ENCODE measurements at places on chromosomes 5 and 9.
A peak's percentile ranks its signal among the peaks of the same experiment; 100 is the strongest.

DNA sequence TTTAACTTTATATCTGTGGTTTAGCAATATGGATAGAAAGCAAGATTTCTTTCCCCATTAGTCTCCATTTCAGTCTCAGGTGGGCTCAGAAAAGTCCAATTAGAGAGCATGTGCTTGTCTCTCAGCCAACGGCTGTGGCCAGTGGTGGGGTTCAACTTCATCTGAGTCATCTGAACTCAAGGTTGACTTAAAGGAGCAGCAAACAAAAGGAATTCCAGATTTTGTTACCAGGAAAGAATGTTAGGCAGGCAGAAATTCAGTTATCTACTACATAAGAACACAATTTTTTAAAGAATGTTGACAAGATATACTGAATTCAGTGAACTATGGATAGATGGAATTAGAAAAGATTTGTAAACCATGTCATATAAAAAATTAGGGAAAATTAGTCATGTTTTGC, 784.1 kb downstream of the MAT2B start:
- DNase-seq, result no peak

DNA sequence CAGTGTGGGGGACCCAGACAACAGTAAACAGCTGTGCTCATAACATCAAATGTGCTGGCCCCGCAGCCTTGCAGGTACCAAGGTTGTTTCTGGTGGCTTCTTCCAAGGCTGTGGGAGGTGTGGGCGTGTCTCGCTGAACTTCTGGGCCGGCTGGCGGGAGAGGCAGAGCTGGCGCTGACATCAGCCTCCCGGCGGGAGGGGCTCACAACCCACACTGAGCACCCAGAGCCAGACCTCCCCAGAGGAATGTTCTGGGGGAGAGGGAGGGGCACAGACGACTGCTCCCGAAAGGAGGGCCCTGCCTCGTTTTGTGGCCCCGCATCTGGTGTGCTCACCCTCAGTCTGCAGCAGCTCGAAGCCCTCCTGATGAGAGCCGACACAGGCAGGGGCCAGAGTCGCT, 6.9 kb upstream of the SLC12A7 start:
- DNase-seq, result no peak

DNA sequence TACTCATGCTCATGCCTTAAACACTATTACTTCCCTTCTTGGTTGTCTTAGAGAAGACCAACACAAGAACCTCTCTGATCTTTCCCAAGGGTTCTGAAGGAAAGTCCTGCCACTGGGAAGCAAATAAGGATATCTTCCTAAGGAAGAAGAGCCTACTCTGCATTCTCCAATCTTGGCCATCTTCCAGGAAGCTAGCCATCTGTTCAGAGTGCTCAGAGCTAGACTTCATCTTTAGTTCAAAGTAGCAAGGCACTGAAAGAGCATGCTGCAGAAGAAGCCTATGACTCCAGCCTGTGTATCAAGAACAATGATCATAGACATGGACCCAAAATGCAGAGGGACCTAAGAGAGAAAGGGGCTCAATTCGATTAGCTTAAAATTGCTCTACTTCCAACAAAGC, 114.7 kb downstream of the KIAA0825 start:
- no peak for DNase-seq

DNA sequence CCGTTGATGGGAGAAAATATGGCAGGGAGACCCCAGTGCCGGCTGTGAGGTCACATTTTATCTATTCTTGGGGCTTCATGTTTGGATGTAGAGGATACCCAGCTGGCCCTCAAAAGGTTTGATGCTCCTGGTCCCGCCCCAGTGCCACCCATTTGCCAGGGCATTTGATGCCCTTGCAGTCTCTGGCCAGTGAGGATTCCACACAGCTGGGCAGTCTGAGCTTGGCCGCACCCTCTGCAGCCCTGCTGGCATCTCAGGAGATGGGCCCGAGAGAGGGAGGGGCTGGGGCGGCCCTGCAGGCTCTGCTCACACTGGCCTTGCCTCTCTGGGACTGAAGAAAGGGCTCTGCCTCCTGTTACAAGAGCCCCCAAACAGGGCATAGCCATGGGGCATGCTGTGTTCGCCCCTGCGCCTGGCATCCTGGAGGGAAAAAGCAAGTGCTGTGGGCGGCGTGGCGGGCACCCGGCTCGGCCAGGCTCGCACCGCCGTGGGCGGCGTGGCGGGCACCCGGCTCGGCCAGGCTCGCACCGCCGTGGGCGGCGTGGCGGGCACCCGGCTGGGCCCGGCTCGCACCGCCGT, 27.6 kb downstream of the ADAMTSL2 start:
- no peak for DNase-seq

DNA sequence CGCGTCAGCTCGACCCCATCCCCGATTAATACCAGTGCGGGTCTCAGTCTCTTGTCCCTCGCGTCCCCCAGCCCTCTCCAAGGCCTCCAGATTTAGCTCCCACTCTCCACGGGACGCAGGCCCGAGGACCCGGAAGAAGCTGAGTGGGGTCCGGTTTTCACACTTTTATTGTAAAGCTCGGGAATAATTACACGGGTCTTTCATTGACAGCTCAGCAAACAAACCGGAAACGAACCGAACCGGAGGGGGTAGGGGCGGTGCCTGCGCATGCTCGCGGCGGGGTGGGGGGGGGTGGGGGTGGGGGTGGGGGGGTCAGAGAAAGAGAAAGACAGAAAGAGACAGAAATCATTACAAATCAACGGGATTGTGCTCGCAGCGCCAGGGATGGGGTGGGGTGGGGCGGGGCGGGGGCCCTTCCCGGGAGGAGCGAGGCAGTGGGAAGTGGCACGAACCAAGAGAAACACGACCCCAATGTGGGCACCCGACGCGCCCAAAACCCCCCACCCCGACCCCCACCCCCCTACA, 27.9 kb downstream of the PCDH1 start:
- peak; percentile 49 for DNase-seq

DNA sequence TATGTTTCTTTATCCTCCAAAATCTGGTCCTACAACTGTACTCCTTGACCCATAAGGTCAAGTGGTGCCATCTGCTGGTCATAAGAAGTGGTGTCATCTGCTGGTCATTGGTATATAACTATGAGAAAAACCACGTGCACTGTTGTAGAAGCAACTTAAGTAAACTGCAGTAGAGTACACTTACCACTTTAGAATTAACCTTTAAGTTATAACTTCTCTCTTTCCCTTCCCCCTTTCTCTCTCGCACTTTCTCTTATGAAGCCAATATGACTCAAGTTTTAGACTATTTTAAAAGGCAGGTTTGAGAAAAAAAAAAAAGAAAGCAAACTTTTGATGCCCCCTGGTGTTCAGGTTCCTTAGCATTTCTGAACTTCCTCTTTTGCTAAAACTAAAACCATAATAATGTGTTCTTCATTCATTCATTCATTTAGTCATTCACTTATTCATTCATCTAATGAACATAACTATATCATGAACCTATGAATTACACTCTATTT, 12.8 kb upstream of the MTAP start:
- DNase-seq, result peak; percentile 95

GRCh38 chr5:30502277-30502676, 691.2 kb upstream of the CDH6 start:
- no peak for DNase-seq

DNA sequence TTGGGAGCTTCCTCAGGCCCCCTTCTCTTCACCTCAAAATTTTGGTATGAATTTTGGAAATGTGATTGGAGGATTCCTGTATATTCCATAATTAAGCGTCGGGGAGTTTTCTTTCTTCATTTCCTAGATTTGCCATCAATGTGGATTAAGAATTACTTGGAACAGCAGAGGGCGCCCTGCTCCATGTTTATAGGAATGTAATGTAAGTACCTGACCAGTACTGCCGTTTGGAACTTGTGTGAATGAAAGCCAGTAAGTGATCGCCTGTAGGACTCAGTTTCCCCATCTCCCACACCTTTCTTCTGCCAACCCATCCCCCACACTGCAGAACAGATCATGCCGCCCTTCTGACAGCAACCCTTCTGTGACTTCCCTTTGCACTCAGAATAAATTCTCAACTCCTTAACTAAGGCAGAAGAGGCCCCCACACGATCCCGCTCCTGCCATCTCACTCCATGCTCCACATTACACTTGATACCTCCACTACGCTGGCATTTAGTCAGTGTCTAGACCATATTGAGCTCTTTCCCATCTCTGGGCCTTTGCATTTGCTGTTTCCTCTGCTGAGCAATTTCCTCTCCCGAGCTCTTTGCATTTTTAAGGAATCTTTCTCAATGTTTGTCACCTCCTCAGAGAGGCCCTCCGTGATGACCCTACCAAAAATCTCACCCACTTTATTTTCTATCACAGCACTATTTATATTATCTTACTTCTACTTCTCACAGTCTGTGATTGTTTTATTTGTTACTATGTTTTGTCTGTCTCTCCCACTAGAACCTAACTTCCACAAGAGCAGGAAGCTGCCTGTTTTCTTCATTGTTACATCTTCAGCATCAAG, 79.5 kb upstream of the HTR4 start:
- DNase-seq, result peak; percentile 93

GRCh38 chr5:171957591-171958251, 48.7 kb downstream of the FBXW11 start:
- no peak for DNase-seq

GRCh38 chr9:87479801-87480201, 17.9 kb upstream of the DAPK1 start:
- no peak for DNase-seq

DNA sequence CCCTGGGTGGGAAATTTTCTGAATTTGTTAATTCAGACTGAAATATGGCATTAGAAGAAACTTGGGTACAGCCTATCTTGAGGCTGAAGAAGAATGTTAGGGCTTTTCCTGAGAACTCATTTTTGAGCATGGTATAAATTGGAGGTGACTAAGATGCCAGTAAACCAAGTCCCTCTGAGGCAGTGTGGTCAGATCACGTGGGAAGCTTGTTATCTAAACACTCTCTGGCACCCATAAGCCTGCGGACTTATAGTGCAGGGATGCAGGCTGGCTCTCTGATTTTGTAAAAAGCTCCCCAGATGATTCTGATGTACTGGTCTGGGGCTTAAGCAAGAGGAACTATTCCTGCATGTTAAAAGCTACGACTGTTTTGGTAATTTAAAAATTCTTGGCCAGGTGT, 34.3 kb downstream of the MTMR12 start:
- DNase-seq, result no peak

DNA sequence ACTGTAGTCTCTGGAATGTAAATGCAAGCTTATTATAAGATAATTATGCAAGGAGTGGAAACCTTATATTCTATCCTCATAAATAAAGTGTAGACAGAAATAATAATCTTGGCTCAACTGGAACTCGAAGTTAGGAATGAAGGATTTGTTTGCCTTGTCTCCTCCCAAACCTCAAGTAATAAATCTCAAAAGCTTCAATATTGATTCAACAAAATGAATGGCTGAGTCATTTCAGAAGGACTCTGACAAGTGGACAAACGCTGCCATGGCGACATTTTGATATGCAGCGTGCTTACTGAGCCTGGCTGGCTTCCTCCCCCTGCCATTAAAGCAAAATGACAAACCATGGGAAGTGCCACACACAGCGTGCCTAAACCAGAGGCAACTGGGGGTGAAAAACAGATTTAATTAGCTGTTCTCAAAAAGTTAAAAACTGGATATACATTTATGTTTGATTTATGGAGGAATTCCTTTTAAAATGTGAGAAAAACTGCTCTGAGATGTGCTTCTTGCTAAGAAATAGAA, 10.5 kb upstream of the ADGRV1 start:
- DNase-seq, result no peak

DNA sequence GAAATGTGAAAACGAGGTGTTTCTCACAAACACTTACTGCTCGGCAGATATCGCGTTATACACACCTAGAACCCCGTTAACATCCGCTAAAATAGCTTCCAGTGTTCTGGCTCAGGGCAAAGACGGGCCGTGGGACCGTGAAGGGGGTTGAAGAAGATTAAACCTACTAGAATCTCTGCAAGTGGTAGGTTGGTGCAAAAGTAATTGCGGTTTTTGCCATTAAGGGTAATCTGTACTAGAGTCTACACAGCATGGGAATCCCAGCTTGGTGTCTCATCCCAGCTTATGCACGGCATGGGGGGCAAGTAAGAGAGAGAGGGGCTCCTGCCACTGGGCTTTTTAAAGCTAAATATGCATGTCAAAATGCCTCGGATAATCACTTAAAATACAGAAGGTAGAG, 43.9 kb downstream of the HRH2 start:
- no peak for DNase-seq

- no peak for DNase-seq
Measured at GRCh38 chr5:181087309-181087708, 43.7 kb downstream of the OR2V1 start.

DNA sequence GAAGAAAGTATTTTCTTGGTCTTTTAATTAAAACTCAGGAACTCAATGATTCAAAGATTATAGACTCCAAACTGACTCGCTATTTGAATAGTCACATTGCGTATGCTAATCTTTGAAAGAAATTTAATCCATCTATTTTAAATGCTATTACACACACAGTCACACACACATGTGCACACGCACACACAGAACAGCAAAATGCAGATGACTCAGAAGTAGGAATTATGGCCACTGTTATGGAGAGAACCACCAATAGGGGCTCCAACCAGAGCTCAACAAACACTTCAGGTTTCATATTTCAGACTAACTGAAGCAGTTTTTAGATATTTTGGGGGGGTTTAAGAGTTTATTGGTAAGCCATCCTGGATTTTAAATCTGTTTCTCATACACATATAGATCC, 1917.9 kb downstream of the EFNA5 start:
- no peak for DNase-seq

GRCh38 chr5:163397354-163397753, 40.0 kb upstream of the CCNG1 start:
- DNase-seq, result no peak

- peak; percentile 97 for DNase-seq
Measured at GRCh38 chr5:176784218-176785165, 25.9 kb upstream of the UNC5A start.

DNA sequence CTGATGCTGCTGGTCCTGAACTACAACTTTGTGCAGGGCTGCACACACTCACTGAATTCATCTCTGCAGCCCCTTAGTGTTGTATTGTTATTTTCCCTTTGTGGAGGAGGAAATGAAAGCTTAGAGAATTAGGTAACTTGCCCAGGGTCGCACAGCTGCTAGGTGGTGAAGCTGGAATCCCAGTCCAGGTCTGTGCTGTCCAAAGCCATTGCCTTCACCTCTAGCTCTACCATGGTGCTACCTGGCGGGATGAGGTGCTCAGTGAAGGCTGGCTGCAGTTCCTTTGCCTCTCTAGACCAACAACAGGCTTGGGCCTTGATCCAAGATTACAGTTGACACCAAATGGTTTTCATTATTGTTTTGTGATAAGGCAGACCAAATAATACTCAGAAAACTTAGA, 177.8 kb upstream of the PITX1 start:
- DNase-seq, result no peak

GRCh38 chr5:95907067-95907705, 54.5 kb downstream of the ELL2 start:
- no peak for DNase-seq

- DNase-seq, result peak; percentile 28
Measured at GRCh38 chr5:92505925-92506324, 1075.1 kb downstream of the NR2F1-AS1 start.

GRCh38 chr5:135185481-135186065, 151.5 kb upstream of the PITX1 start:
- no peak for DNase-seq

All from dermis blood vessel endothelial cell (primary cell).